ENCODE measurements at places on chromosomes 7 and 10. TPM values are rescaled to one million over a fixed set of nuclear protein-coding genes. Genes with fewer than 3 reads are reported as not detected.
A peak's percentile ranks its signal among the peaks of the same experiment; 100 is the strongest.

DNA sequence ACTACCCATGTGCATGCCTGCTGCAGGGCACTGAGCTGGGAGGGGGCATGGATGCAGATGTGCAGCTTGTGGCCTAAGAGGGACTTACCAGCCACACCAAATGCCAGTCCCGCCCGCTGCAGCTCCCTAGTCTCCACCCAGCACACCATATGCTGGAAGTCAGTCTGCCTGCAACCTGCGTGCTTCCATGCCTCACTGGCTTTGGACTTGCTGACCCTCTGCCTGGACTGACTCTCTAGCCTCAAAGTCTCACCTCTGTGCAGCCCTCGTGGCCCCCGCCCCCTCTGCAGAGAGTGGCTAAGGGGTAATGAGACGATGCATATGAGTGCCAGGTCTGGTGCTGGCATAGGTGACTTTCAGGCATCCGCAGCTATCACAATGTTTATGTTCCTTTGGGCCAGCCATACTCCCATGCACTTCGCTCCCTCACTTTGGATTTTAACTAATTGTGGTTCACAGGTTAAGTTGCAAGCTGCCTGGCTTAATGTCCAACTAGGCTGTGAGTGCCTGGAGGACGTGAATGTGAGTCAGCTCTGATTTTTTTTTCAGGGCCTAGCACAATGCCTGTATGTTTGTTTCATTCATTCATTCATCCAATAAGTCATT lies 21.7 kb downstream of the TRIM8 start:
- DNase-seq, result no peak

GRCh38 chr7:112790586-112791003 lies 402 bp upstream of the TMEM168 start:
- no peak for DNase-seq

DNA sequence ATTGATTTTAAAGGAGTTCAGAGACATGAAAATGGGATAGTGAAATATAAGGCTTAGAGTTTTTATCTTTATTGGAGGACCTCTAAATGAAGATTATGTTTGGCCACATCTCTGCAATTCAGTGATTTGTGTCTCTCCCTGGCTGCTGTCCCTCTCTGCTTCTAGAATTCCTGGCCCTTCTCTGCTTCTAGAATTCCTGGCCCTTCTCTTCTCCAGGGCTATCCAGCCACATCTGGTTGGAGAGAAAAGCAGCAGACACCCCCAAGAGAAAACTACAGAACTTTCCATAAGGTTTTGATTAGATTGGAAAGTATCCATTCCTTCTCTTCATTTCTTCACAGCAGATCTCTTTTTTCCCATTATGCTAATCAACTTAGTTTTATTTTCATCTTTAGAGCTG lies 135.5 kb downstream of the NPY start:
- no peak for DNase-seq

- no peak for DNase-seq
These were observed 370 bp downstream of the TMEM60 start for GRCh38 chr7:77797734-77798393.

DNA sequence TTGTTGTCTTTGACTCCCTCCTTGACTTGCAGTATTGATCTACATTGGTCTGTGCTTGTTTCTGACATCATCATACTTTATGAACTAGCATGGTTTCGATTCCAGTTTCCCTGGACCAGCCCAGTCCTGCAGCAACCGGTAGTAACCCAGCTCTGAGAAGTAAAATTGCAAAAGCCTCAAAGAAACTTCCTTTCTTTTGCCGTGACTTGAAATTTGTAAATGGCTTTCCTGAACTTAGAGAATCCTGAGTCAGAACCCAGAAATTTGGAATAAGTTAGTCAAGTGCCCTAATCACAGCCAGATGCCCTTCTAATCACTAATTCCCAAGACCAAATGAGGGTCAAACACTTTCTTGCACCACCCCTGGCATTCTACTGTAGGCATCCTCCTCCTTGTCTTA lies 15.0 kb downstream of the TAS2R60 start:
- no peak for DNase-seq

GRCh38 chr10:33386926-33387325 lies 52.5 kb upstream of the NRP1 start:
- DNase-seq, result no peak

- DNase-seq, result no peak
These were observed 42.1 kb upstream of the MGMT start for GRCh38 chr10:129424978-129425377.

GRCh38 chr10:78165617-78166016 lies 132.0 kb downstream of the RPS24 start:
- DNase-seq, result no peak

- no peak for DNase-seq
These were observed 6.1 kb downstream of the DBF4 start for GRCh38 chr7:87882151-87882937.

DNA sequence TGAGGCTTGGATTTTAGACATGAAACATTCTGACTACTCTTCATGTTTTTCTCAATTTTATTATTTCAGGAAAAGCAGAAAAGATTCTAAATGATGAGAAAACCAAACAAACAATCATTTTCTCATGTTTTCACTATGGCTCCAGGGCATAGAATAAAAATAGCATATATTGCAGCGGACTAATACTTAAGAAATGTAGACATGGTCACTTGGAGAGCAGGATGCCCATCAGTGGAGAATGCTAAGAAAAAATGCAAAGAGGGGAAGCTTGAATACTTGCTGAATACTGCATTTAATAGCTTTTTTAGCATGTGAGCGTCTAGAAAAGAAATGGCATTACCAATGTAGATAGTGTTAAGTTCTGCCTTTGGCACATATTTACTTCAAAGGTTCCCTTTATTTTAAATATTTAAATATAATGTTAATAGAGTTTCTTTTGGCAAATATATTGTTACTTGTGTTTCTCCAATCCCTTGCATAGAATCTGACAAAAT lies 107.9 kb downstream of the PPP1R17 start:
- DNase-seq, result no peak

- no peak for DNase-seq
These were observed 10.2 kb upstream of the HSPA12A start for GRCh38 chr10:116752563-116752962.

GRCh38 chr7:132081686-132082085 lies 494.6 kb downstream of the PLXNA4 start:
- DNase-seq, result no peak

DNA sequence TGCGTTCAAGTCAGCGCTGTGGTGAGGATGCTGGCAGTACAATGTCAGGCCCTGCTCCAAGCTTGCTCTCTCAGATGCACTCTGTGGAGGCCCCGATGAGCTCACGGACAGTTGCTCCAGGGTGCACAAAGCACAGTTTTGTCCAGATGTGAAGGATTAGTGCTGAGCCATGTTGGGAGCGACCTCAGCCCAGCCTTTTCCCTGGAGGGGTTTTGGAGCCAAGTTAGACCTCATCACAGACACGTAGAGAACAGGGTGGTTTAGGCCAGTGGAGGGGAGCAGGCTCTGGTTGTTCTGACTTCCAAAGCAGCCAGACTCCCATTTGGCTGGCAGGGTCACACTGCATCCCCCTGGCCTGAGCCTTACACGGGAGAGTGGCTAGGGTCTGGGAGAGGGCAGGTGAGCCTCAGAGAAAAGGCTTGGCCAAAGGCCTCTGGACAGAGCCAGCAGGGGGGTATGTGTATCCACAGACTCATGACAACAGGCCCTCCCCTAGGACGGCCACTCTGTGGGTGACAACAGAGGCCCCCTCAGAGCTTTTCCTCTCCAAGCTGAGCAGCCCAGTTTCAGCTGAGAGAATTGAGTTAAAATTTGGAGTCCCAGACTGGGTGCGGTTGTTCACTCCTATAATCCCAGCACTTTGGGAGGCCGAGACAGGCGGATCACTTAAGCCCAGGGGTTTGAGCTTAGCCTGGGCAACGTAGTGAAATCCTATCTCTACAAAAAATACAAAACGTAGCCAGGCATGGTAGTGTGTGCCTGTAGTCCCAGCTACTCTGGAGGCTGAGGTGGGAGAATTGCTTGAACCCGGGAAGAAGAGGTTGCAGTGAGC lies 4.7 kb downstream of the PLAC9 start:
- no peak for DNase-seq

DNA sequence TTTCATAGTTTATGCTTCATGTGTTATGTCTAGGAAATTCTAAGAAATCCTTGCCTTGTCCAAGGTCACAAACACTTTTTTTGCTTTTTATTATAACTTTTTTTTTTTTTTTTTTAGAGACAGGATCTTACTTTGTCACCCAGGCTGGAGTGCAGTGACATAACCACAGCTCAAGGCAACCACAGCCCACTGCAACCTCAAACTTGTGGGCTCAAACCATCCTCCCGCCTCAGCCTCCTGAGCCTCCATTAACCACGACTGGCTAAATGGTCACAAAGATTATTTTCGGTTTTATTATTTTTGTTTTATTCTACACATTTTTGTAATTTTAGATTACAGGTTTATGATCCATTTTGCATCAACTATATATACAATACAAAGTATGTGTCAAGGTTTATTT lies 7.1 kb upstream of the FAM204A start:
- no peak for DNase-seq

DNA sequence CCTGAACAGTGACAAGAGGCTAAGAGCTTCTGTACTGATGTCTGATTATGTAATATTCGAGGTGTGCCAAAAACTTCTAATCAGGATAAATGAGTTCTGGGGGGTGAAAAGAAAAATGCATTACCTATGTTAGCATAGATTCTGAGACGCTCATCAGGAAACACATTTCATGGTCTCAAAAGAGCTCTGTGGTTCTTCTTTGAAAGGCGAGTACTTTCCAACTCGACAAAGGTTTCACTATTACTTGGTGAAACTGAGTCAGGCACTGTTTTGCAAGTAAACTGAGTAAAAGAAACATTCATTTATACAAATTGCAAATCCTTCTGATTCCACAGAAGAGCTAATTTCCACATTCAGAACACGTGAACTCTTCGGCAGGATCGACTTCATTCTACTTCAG lies 523.2 kb downstream of the GATA3 start:
- no peak for DNase-seq

- DNase-seq, result no peak
These were observed 79.8 kb upstream of the GHITM start for GRCh38 chr10:84059526-84059925.

GRCh38 chr10:133166504-133166827 lies 6.4 kb downstream of the KNDC1 start:
- no peak for DNase-seq

DNA sequence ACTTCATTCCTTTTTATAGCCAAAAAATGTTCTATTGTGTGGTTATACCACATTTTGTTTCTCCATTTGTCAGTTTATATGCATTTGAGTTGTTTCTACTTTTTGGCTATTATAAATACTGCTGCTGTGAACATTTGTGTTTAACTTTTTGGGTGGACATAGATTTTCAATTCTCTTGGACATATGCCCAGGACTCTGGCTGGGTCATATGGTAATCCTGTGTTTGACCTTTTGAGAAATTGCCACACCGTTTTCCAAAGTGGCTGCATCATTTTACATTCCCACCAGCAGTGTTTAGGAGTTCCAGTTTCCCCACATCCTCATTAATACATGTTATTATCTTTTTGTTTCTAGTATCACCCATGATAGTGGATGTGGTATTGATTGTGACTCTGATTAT lies 39.4 kb downstream of the CSGALNACT2 start:
- no peak for DNase-seq

DNA sequence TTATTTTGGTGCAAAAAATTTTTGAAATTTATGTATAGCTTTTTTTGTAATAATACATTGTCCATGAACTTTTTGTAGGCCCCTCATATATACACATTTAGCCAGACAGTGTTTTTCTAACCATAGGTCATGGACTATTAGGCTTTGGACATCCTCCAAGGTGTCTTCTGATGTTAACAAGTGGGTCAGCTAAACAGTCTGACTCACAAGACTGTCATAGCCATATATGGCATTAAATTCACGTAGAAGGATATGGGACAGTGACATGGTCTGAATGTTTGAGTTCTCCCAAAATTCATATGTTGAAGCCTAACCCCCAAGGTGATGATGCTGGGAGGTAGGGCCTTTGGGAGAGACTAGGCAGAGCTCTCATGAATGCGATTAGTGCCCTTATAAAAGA lies 14.0 kb upstream of the NUB1 start:
- DNase-seq, result no peak

GRCh38 chr10:127908106-127908958 lies 1.4 kb downstream of the PTPRE start:
- no peak for DNase-seq

DNA sequence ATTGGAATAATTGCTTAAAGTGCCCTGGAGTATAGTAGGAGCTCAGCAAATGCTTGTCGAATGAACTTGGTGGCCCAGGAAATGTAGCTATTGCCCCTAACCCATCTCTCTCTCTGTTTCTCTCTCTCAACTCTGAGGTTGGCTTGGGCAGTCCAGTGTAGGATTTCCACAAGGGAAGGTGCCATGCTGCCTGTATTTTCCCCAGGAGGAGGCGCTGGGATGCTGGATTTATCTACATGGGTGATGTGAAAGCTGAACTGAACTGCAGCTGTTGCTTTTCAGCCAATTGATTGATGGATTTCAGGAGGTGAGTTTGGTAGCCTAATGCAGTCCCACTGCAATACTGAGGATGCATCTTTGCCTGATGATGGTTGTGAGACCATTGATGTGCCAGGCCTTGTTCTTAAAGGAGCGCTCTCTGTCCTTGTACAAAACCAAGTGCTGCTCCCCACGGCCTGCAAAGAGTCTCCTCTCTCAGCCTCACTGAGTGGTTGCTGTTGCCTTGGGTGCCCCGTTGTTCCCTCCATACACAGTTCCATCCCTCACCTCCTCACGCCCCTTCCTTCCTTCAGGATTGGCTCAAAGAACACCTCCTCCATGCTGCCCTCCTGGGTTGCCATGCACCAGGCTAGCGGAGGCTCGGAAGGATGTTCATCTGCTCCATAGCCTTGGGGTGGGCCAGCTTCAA lies 200.6 kb downstream of the GLRX3 start:
- peak; percentile 62 for DNase-seq

The ZNF800 gene
- total RNA-seq, result 40.2 TPM

The FXYD4 gene
- total RNA-seq, result not detected

The ZNF804B gene
- not detected for total RNA-seq

The ATP6V0A4 gene
- not detected for total RNA-seq

The WEE2 gene
- not detected for total RNA-seq

The FAM25C gene
- not detected for total RNA-seq

Data from mesenteric fat pad (tissue), 1 donor.